ENCODE measurements at places on chromosomes 11 and 22. TPM values are rescaled to one million over a fixed set of nuclear protein-coding genes. Genes with fewer than 3 reads are reported as not detected.

The SLC22A12 gene
- total RNA-seq = not detected

DNA sequence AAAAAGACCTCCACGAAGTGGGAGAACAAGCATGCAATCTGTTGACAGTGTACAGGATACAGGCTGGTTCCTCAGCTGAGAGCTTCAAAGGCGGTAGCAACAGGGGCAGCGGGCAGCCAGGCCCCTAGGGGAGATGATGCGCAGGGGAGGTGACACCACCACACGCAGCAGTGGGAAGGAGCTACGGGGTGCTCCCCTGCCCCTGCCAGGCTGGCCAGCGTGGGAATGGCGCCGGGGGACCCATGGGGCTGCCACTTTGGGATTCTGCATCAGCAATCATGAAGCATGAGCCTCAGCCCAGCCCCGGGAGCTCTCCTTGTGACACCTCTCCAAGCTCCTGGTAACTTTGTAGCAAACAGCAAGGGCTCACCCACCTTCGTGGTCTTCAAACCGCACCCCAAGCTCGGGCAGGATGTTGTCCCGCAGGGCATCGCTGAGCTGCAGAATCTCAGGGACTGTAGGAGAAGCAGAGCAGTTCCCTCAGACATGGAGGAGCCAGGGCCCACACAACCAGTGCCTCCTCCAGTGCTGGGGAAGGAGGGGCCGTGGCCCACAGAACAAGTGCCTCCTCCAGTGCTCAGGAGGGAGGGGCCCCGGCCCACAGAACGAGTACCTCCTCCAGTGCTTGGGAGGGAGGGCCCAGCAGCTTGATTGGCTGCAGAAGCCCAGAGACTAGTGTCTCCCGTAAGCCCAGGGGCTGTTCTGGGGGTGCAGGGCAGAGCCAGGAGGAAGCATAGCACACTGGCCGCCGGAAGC, 14.6 kb upstream of the NAP1L4 start:
- DNase-seq = no peak

The GPHA2 gene
- not detected for total RNA-seq

The SYTL2 gene
- 150 TPM for total RNA-seq

The CD3G gene
- total RNA-seq = 4.2 TPM

GRCh38 chr11:81032906-81033305, 1592.1 kb upstream of the TENM4 start:
- DNase-seq = no peak

The MRGPRX3 gene
- total RNA-seq = not detected

DNA sequence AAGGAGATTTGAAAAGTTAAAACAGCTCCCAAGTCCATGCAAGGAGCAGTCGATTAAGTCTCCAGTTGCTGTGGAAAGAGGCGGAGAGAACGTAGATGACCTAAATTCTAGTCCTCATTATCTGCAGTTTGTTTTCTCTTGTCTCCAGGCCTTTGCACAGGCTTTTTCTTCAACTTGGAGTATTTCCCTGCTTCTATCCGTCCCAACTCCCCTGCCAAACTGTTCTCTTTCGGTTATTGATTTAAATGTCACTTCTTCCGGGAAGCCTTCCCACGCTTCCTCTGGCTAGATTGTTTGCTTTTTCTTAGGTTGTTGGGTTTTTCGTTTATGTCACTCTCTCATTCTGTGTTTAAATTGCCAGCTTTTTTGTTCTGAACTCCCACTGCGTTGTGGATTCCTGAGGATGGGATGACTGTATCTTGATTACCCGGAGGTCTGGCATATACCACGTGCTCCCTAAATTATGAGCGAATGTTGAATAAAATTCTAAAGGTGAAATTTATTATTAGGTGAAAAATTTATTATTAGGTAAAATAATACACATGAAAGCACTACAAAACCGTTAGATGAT, 463 bp downstream of the TMEM126B start:
- DNase-seq = peak; percentile 33

DNA sequence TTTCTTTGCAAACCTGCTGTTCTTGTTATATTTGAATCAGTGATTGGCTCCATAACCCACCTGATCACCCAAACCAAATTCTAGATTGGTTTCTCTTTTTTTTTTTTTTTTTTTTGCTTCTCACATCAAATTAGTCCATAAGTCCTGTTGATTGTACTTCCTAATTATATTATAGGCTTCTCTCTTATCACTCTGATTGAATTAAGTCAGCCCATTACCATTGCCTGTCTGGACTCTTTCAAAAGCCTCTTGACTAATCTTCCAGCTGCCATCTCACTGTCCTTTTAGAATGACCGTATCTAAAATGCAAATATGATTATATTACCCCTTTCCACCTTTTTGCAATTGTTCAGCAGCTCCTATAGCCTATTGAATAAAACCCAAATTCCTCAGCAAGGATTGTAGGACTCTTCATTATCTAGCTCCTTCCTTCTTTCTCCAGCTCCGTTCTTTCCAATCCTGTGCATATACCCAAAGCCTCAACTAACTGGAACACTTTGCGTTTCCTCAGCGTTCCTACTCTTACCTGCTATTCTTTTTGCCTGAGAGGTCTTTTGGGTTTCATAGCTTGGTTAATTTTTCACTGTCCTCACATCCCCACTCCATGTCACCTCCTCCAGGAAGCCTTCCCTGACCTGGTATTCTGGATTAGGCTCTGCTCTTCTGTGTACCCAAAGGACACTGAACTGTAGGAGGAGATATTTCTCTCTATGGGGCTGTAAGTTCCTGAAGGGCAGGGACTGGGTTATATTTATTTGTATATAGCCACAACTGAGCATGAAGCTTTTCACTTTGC, 423.3 kb downstream of the TMEM135 start:
- DNase-seq = no peak

The CCDC88B gene
- total RNA-seq = 32.5 TPM

DNA sequence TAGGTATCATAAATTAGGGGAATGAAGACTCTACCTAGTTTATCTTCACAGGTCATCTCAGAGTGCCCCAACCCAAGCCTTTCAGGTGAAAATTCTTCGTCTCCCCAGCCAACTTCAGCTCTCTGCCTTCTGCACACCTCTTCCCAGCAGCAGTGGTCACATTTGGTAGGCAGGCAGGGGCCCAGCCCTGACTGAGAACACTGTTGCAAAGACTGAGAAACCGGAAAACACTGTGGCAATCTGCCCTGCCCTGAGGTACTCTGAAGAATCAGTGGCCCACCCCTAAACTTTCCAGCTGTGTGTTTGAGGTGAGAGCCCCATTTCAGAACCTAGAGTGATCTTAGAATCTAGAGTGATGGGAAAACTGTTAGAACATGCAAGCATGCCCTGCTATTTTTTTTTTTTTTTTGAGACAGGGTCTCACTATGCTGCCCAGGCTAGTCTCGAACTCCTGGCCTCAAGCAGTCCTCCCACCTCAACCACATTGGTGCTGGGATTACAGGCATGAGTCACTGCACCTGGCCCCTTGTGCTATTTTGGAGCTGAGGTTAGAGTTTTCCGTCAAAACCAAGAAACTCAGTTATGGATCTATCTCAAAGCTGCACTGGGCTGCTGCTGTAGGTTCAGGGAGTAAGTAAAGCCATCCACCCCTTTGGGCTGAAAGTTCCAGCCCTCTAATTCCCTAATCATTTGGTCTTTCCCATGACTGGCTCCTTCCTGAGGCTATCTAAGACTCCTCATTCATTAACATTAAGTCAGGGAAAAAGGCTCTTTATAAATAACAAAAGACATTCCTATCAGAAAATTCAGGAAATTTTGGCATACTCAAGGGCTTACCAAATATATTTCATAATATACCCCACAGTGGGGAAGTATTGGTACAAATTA, 1.7 kb upstream of the LDHA start:
- no peak for DNase-seq

The INSC gene
- 4.2 TPM for total RNA-seq
